ENCODE measurements at places on chromosomes 7 and 10. TPM values are rescaled to one million over a fixed set of nuclear protein-coding genes. Genes with fewer than 3 reads are reported as not detected.

GRCh38 chr7:101815826-101816594, 1.4 kb upstream of the CUX1 start:
- DNase-seq = peak; percentile 84

GRCh38 chr10:127986531-127987466, 79.9 kb downstream of the PTPRE start:
- DNase-seq = no peak

DNA sequence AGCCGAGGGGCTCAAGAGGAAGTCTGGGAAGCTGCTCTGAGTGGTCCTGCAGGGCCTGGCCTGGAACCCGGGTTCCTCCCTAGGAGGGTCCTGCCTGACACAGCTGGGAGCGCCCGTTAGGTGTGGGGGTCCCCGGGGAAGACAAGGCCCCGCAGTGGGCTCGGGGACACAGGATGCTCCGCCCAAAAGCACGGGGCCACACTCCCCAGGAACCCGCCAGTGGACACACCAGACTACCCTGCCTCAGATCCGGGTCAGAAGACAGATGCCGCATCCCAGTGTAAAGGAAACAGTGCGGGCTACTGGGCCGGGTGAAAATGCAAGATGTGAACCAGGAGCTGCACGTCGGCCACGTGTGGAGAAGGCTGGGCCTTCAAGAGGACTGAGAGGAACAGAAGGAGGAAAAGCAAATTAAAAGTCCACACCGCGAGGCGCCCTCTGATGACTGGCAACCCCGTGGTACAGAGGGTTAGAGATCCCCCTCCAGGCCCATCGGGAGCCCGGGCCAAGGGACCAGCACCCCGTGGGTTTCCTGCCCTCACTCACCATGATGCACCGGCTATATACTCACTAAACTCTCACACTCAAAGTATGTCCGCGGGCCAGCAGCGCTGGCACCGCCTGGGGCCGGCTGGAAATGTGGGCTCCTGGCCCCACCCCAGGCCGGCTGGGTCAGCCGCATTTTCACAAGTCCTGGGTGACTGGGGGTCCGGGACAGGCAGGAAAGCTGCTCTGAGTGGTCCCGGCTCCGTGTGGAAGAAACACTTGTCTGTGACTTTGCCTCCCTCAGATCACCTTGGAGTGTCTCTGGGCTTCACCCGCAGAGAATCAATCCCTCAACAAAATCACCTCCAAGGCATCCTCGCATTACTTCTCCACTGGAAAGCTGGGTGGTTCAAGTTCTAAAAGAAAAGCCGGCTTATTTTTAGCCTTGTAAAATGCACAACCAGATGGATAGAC, 6.1 kb downstream of the STK32C start:
- no peak for DNase-seq

DNA sequence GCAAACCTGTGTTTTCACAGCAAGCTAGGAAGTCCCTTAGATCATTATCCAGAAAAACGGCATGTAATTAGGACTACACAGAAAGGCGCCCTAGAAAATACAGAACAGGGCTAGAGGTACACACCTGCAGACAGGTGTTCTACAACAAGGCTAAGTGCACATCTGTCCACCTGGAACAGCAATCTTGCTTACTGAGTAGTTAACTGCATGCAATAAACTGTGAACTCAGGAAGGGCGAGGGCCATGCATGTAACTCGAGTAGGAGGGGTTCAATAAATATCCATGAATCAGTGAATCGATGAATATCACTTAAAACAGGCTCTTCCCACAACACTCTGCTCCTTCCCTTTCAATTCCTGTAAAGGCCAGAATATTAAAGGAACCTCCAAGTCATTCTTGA, 22.0 kb downstream of the FAM171A1 start:
- DNase-seq = no peak

DNA sequence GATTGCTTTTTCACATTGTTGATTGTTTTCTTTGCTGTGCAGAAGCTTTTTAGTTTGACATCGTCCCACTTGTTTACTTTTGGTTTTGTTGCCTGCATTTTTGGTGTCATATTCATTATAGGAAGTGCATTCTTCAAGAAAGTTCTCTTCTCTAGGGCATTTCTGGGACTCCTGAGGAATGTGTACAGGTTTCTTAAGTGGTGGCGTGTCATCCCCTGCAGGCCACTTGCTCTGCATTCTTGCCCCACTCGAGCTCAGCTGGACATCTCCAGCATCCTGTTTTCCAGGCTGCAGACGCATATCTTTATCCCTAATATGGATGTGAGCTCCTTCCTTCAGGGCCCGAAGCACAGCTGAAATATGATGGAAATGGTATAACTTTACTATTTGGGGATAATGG, 255.6 kb upstream of the HABP2 start:
- no peak for DNase-seq

DNA sequence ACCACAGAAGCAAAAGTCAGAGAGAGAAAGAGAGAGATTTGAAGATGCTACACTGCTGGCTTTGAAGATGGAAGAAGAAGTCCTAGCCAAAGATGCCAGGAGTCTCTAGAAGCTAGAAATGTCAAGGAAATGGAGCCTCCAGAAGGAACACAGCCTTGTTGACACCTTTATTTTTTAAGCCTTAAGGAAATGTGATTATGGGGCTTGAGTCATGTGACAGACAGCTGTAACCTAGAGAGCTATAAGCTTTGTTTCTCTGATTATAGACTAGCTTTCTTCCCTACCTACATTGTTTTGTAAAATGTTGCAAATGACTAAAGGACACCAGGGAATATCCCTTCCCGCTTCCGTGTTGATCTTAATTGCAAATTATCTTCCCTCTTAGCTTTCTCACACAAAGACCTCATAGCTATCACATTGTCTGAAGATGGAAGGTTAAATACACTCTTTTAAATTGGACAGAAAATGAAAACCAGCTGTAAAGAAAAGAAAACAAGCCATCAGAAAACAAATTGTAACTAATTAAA, 199.9 kb downstream of the ARHGAP12 start:
- no peak for DNase-seq

DNA sequence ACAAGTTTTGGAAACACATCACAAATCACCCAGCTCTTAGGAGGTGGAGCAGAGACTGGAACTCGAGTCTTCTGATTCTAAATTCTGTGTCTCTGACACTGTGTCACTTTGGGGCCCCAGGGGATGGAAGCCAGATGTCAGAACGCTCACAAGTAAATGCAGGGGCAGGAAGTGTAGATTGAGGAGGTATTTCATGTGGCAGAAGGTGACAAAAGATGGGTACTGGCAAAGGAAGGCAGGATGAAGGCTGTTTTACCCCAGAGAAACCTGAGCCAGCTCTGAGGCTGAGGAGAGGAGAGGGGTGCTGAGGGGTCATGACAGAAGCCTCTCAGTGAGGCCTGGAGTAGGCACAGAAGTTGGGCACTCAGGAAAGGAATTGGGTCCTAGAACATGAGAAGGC, 6.0 kb upstream of the PURB start:
- DNase-seq = no peak

DNA sequence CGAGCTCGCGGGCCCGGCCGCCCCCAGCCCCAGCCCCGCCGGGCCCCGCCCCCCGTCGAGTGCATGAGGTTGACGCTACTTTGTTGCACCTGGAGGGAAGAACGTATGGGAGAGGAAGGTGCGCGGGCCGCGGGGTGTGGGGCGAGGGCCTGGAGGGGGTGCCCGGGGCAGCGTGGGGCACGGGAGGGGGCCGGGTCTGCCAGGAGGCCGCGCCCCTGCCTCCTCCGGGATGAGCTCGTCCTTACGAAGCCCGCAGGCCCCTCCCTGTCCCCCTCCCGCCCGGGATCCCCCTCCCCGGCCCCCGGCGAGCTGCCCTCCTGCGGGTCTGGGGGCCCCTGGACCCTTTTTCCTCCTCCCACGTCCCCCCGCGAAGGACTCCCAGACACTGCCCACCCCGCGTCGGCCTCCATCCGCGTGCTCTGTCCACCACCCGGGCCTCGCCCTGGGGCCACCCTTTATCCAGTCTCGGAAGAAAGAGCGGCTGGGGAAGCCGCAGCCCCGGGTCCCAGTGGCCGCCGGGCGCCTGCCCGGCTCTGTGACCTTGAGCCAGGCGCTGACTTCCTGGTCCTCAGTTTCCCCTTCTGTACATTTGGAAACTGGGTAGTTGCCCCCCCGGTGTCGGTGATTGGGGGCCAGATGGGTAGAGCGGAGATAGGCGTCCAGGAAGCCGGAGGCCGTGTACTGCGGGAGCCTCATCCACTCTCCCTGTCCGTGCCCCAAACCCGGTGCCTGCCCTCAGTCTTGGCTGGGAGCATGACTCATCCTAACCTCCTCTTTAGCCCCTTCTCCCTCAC, 521 bp downstream of the LIMK1 start:
- peak; percentile 67 for DNase-seq

- DNase-seq = no peak
These were observed 2.1 kb upstream of the LIPM start for GRCh38 chr10:88800152-88801125.

DNA sequence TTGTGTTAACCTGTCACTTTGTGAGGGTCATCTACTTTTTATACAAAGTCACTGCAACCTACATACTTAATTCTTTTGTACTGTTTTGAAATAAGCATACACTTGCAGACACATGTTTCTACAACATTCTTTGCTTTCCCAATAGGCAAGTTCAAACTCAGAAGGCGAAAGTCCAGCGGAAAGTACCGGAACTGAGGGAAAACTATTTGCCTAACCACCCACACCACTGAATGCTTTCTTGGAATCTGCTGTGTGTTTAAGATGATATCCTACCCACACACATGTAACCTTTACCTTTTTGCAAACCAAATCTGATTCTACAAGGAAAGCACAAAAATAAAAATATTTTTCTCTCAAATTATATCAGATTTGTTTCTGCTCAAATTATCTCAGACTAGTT, 139.4 kb upstream of the AGR3 start:
- no peak for DNase-seq

- no peak for DNase-seq
These were observed 93.6 kb downstream of the VOPP1 start for GRCh38 chr7:55478700-55479099.

- no peak for DNase-seq
These were observed 501.5 kb downstream of the LRMDA start for GRCh38 chr10:75932921-75933320.

DNA sequence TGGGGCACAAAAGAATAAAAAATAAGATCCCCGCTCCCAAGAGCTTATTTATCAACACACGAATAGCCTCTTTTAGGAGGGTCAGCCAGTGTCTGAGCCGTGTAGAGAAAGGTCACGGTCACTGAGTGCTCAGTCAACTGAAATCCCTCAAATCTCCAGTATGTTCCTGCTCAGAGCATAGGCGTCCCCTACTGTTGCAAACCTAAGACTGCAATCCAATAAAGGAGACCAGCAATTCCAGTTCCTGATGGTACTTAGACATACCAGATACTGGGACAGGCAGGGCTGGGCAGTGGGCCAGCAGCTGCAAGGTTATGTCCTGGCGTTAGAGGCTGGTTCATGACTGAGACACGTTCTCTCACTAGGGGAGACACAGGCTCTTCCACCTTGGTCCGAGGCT, 93.6 kb downstream of the CACNB2 start:
- DNase-seq = peak; percentile 87

- no peak for DNase-seq
These were observed 100.5 kb upstream of the CARD11 start for GRCh38 chr7:3143869-3144775.

BAMBI gene
- total RNA-seq = 13.2 TPM

PHKG1 gene
- 31.3 TPM for total RNA-seq

TMEM270 gene
- total RNA-seq = not detected

ANXA8L1 gene
- 0.81 TPM for total RNA-seq

NACAD gene
- 4.7 TPM for total RNA-seq
